IPS-NIHi11 (cell line): ENCODE measurements at places on chromosomes 16 and 17.

GRCh38 chr17:73284354-73284753, 22.7 kb upstream of the CPSF4L start:
- DNase-seq = no peak

GRCh38 chr16:8678068-8678927, 3.9 kb downstream of the ABAT start:
- no peak for DNase-seq

DNA sequence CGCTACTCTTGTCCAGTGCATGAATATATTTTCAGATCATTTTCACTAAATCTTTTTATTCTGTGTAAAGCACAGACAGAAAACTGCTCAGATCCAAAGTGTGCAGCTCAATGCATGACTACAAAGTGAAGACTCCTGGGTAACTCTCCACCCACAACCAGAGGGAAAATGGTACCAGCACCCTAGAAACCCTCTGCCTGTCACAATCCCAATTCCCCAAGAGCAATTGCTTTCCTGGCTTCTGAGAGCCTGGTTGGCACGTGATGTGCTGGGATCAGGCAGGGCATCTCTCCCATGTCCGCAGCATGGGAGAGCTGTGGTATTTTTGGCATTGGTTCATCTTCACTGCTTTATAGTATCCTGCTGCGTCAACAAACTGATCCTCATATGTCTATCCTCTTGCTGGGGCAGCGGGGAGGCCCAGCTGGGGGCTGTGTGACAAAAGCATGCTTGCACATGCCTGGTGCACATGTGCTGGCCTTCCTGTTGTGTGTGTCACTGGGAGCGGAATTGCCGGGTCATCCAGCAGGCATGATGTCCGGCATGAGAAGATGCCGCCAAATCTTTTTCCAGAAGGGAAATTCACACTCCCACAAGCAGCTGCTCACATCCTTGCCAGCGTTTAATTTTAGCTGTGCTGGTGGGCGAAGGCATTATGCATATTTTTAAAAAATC, 278.9 kb upstream of the FOXF1 start:
- no peak for DNase-seq

GRCh38 chr17:74604200-74604599, 12.1 kb upstream of the CD300LD start:
- no peak for DNase-seq

DNA sequence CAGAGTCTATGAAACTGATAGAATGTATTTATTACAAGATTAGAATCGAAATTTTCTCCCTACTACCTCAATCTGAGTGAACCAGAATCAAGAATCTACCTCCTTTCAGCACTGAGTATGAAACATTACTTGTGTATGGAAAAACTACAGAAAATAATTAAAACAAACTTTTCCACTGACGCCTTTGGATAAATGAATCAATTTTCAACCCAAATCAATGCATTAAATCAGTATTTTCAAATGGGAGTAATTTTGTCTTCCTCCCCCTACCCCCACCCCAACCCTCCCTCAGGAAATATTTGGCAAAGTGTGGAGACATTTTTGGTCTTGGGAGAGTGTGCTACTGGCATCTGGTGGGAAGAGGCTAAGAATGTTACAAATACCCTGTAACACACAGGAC, 7.8 kb upstream of the ABCA10 start:
- no peak for DNase-seq

GRCh38 chr16:59088431-59088830, 354.3 kb upstream of the GOT2 start:
- no peak for DNase-seq

- DNase-seq = no peak
Measured at GRCh38 chr17:71869841-71870545, 250.8 kb upstream of the SOX9 start.

DNA sequence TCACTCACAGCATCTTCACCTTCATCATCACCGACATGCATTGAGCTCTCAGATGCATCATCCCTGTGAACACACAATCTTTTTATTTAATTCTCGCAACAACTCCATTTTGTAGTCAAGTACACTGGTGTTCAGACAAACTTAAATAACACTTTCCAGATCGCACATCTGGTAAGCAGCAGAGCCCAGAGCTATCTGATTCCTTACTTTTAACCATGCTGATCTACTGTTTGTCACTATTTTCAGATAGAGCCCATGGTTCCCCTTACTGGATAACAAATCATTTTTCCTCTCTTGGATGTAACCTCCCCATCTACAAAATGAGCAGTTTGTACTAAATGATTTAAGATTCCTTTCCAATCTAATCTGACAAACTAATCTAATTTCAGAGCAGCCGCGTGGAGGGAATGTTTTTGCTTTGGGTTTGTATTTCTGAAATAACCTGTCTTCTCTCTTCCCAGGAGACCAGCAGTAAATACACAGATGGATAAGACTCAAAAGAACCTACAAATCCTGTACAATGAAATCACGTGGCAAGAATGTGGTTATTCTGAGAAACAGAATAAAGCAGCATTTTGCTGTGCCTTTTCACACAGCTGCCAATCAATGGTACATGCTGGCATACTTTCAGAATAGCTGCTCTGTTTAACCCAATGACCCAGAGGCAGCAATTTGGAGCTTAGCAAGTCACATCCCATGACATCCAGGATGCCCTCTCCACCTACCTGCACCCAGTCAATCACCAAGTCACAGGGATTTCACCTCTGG, 72.9 kb upstream of the CCL2 start:
- DNase-seq = no peak

DNA sequence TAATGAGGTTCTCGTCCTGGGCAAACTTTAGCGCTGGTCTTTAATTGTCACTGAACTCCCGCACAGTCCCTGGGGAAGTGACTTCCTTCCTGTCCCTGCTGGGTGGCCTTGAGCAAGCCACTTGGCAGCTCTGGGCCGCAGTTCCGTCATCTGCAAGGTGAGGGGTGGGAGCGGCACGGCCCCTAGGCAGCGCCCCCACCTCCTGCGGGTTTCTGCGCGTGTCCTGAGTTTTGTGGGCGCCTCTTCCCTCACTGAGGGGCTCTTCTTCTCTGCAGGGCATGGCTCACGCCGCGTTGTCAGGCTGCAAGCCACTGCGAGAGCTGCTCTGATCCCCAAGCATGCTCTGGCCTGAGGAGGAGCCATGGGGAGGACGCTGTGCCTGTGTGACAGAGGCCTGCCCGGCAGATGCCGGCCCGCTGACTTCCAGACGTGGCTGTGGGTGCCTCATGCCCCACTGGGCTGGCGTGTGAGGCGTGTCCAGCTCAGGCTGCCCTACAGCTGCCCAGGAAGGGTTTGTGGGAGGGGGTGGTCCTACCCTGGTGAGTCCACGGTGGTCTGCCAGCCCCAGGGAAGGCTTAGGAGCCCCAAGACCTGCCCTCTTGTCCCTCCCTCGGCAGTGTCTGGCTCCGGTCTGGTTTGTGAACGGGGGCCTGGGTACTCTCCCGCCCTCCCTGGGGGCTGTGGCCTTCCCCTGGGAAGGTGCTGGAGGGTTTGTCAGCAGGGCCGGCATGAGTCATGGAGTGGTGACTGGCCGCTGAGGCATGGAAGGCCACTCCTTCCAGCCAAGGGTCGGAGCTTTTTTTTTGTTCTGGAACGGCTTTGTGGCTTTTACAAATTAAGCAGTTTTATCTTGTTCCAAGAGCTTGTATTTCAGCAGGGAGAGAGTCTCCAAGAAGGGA, 182.0 kb downstream of the SEC14L1 start:
- peak; percentile 67 for DNase-seq

GRCh38 chr16:17275076-17276009, 195.4 kb downstream of the XYLT1 start:
- DNase-seq = no peak

DNA sequence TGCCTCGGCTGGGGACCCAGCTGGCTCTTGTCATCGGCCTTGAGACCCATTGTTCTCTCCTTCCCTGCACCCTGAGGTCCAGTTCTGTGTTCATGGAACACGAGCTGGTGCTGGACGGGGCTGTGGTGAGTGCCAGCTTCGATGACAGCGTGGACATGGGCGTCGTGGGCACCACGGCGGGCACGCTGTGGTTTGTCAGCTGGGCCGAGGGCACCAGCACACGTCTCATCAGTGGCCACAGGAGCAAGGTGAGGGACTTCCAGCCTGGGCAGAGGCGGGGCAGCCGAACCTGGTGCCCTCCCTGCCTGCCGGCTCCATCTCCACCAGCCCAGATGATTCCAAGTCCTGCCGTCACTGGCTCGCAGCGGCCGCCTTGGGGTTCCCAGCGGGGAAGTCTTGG, 5.3 kb upstream of the RHOT2 start:
- no peak for DNase-seq

- DNase-seq = no peak
Measured at GRCh38 chr16:27691721-27692120, 141.8 kb downstream of the KATNIP start.

GRCh38 chr16:29760567-29761279, 14.9 kb upstream of the C16orf54 start:
- DNase-seq = peak; percentile 35

GRCh38 chr16:85611444-85612190, 1.5 kb upstream of the GSE1 start:
- DNase-seq = peak; percentile 68

DNA sequence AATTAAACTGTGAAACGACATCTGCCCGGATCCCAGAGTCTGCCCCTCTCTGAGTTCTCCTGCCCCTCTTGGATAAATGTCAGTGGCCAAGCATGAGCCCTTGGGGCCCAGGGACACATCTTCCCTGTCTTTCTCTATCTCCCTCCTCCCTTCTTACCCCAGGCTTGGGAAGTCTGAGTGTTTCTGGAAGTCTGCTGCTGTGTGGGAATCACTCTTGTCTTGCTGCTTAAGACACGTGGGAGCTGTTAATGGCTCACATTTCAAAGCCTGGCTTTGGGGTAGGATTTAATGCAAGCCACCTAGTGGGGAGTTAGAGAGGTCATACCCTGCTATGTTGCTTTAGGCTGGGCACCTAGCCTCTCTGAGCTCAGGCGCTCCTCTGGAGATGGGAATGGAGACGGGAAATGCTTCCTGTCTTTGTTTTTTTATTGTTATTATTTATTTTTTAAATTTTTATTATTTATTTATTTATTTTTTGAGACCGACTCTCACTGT, 218.5 kb upstream of the CIBAR2 start:
- peak; percentile 73 for DNase-seq

GRCh38 chr17:76268015-76268749, 3.0 kb downstream of the UBALD2 start:
- no peak for DNase-seq

DNA sequence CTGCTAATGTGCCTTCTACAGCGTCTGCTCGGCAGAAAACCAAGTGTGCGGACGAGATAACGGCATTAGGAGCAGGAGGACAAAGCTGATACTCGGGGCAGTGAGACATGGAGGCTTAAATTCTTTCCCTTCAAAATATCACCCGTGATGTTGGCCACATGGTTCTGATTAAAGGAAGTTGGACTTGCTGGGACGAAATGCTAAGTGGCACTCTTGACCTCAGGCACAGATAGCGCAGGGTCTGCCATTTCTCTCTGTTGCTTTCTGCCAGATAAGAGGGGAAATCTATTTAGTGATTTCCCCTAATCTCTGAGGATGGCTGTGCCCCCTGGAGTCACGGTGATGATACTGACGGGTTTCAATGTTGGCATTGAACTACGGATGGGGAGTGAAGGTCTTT, 509.6 kb upstream of the EEF2KMT start:
- no peak for DNase-seq

- DNase-seq = no peak
Measured at GRCh38 chr17:81920612-81921536, 2.9 kb upstream of the SIRT7 start.

- DNase-seq = no peak
Measured at GRCh38 chr16:65666132-65666941, 544.5 kb upstream of the CDH11 start.

- DNase-seq = no peak
Measured at GRCh38 chr16:4677390-4677789, 16.0 kb upstream of the NUDT16L1 start.

DNA sequence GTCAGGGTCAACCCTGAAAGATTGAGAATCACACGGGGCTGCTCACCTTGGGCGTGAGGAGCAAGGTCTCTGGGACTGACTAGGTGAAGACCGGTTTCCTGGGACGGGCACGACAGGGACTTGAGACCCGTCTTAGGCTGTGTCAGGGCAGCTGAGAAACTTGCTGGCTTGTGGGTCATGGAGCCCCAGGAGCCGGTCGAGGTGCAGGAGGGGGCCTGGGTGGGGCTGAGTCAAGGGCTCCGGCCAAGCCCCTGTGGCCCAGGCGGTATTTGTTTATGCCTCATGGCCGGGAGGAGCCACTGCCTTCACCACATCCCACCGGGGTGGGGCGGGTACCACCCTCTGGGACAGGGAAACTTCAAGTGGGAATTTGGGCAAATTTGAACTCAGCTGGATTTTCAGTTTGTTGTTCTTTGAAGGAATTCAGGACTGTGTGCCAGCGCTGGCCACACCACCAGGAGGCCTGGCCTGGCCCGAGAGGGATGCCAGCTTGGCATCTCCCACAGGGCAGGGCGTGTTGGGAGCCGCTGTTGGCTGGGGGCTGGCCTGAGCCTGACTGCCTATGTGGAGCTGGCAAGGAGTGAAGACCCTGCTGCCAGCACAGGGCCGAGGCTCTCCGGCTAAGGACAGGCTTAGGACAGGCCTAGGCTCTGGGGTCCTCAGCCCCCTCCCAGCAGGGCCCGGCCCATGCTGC, 116.1 kb downstream of the METRNL start:
- DNase-seq = no peak

GRCh38 chr17:17737961-17738894, 57.0 kb downstream of the RAI1 start:
- peak; percentile 76 for DNase-seq

DNA sequence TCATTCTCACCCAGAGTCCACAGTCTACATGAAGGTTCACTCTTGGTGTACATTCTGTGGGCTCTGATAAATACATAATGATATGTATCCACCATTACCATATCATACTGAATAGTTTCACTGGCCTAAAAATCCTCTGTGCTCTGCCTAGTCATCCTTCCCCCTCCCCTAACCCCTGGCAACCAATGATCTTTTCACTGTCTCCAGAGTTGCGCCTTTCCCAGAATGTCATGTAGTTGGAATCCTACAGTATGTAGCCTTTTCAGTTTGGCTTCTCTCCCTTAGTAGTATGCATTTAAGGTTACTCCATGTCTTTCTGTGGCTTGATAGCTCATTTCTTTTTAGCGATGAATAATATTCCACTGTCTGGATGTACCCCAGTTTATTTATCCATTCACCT, 101.3 kb downstream of the NOG start:
- DNase-seq = no peak

- DNase-seq = no peak
Measured at GRCh38 chr16:19411298-19411697, 6.4 kb upstream of the TMC5 start.

DNA sequence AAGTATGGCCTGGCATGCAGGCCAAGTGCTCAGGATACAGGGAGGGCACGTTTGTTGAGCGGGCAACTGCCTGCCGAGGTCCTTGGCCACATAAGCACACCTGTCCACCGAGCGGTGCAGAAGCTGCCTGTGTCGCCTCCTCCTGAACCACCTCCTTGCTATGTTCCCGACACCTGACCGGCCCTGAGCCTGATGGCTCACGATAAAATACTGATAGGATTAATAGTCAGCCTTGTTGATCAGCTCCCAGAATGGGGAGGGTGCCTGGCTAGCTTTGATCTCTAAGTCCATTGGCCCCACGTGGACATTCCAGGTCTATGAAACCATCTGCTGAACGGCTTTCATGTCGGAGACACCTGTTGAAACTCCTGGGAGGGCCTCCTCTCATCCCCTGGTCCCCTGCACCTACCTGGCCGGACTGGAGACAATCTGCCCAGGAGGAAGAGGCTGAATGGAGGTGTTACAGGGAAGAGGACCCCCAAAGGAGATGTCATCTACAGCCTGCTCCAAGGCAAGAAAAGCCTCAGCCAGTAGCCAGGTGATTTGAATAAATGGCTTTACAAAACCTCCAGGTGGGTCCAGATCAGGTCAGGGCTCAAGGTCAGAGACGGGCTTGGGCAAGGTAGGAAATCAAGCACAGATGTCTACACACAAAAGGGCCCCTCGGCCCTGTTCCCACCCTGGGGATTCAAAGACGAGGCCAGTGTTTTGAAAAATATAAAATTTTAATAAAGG, 33.4 kb downstream of the AXIN2 start:
- no peak for DNase-seq
